Heart right ventricle (tissue), 16 donors: ENCODE measurements at places on chromosomes 7 and 10. TPM values are rescaled to one million over a fixed set of nuclear protein-coding genes. Genes with fewer than 3 reads are reported as not detected.

The ASZ1 gene
- not detected for total RNA-seq

GRCh38 chr7:107951896-107952295, 51.1 kb downstream of the LAMB1 start:
- DNase-seq, result no peak

DNA sequence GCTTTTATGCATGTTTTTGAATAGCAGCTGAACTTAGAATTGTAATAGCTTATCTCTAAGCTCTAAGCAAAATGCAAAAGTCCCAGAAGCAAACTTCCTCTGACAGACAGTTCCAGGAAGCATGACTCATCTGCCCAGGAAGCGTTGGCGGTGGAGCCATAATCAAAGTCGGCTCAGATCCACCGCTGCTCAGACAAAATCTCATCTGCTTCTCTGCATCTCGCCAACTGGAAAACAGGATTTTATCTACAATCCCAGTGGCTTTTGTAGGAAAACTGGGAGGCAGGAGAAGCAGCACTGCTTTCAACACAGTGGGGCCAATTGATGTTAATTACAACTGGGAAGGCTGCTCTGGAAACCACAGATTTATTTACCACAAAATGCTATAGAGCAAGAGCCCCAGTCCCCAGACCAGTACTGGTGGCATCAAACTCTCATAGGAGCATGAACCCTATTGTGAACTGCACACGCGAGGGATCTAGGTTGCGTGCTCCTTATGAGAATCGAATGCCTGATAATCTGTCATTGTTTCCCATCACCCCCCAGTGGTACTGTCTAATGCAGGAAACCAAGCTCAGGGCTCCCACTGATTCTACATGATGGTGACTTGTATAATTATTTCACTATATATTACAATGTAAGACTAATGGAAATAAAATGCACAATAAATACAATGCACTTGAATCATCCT, 99.9 kb downstream of the CUBN start:
- DNase-seq, result peak; percentile 49

The INHBA gene
- total RNA-seq, result 3.5 TPM

- DNase-seq, result no peak
Observed at GRCh38 chr10:21030091-21030490, 133.0 kb upstream of the NEBL start.

The MYOZ1 gene
- total RNA-seq, result 1.2 TPM
